ENCODE measurements at places on chromosomes 5 and 9.
A peak's percentile ranks its signal among the peaks of the same experiment; 100 is the strongest.

- peak; percentile 19 for DNase-seq
These were observed 33.9 kb downstream of the TAS2R1 start for GRCh38 chr5:9596171-9596780.

GRCh38 chr9:126327006-126327713 is 531 bp downstream of the MVB12B start:
- DNase-seq: no peak

DNA sequence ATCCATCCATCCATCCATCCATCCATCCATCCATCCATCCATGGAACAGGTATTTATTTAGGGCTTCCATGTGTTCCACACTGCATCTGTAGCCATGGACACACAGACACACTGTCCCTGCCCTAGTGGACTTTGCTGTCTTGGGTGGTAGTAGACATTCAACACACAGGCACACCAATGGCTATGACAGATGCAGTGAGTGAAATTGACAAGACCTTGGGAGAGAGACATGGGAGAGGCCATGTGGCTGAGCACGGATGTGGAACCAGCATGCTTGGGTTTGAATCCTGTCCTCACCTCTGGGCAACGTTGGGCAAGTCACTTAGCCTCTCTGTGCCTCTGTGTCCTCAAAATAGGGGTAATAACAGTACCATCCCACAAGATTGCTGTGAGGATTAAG is 45.3 kb downstream of the STOM start:
- no peak for DNase-seq

GRCh38 chr5:1201327-1202025 is at the start of gene SLC6A19:
TSS of gene SLC6A19 (plus strand) at chr5:1201595. CDS start at chr5:1201651, 56 bp downstream.
- DNase-seq: no peak

GRCh38 chr5:58264276-58264675 is 195.6 kb downstream of the PLK2 start:
- DNase-seq: no peak

DNA sequence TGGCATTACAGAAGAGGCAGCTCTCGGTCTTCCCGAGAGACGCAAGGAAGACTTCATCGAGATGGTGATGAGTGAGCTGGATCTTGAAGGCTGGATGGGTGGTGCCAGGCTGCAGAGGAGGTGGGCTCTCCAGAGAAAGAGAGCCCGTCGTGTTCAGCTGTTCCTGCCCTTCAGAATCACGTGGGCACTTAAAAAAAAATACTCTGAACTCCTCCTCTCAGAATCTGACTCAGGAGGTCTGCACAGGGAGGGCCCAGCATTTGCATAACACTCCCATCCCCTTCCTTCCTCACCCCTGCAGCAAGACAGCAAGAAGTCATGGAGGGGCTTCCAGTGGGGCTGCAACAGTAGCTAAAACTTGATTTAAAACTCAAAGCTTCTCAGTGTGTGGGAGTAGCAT is 203.0 kb downstream of the ATPSCKMT start:
- DNase-seq: no peak

DNA sequence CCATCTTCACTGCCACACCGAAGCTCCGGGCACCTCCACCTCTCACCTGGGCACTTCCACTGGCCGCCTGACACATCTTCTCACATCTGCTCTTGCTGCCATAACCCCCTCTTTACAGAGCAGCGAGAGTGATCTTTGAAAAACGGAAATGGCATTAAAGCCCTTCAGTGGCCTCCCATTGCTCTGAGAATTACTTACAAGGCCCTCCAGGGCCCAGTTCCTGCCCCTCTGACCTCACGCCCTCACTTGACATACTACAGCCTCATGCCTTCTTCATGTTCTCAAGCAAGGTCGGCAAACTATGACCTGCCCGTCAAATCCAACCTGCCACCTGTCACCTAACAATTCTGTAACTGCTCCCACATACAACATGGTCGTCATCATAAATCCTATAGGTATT is 187.3 kb downstream of the NR3C1 start:
- no peak for DNase-seq

DNA sequence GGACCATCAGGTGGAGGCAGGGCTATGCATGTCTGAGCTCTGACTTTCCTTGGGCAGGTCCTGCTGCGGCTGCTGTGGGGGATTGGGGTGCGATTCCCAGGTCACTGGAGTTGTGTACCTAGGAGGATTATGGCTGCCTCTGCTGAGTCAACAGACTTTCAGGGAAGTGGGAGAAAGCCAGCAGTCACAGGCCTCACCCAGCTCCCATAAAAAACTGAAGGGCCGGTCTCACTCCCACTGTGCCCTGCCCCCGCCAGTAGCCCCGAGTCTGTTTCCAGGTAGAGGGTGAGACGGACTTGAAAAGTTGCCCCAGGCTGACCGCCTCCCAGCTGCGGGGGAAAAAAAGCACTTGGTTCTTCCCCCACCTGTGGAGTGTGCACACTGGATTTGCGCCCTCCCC is 76.7 kb downstream of the FAM170A start:
- DNase-seq: no peak

DNA sequence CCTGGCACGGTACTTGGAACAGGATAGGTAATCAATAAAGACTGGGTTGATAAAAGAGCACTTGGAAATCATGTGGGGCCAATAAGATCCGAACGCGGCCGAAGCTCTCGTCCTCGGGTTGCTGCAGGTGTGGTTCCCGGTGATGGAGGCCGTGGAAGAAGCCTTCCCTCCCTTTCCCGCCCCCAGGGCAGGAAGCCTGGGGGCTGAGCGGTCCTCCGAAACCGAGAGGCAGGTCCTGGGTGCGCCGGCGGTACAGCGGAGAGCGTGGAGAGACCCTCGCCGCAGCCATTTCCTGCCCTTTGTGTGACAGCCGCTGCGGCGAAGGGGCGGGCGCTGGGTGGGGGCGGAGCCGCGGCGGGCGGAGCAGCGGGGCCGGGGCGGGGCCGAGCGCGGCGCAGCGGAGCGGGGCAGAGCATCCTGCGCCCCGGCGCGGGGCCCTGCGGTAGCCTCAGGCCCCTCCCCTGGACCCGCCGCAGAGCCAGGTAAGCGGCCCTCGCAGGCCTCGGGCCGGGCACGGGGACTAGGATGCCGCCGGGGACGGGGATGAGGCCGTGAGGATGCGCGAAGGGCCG is at the start of gene CYFIP2:
Gene CYFIP2 (plus strand): TSS at position 410 of the 572 bp plus-strand sequence. CDS start 19,239 bp downstream, outside the sequence.
- DNase-seq: no peak

GRCh38 chr9:76419782-76420380 is 25.7 kb upstream of the RFK start:
- DNase-seq: no peak

- DNase-seq: no peak
These were observed 18.1 kb upstream of the TOR2A start for GRCh38 chr9:127753148-127753547.

DNA sequence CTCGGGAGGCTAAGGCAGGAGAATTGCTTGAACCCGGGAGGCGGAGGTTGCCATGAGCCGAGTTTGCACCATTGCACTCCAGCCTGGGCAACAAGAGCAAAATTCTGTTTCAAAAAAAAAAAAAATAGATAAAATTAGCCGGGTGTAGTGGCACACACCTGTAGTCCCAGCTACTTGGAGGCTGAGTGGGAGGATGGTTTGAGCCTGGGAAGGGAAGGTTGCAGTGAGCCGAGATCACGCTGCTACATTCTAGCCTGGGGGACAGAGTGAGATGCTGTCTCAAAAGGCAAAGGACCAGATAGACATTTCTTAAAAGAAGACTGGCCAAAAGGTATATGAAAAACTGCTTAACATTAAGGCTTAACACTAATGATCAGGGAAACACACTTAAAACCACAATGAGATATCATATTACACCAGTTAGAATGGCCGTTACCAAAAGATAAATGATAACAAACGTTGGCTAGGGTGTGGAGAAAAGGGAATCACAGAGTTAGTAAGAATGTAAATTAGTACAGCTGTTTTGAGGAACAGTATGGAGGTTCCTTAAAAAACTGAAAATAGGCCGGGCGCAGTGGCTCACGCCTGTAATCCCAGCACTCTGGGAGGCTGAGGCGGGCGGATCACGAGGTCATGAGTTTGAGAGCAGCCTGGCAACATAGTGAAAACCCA is 10.1 kb upstream of the MARVELD2 start:
- DNase-seq: no peak

Data from fibroblast of skin of left biceps (primary cell).